Neural progenitor cell (in vitro differentiated cells): ENCODE measurements at places on chromosomes 11 and 22.

GRCh38 chr11:93895106-93895862, 44.9 kb upstream of the VSTM5 start:
- no peaks in the 10 kb centered on the region for H3K27me3 ChIP-seq
- H3K4me1 ChIP-seq: no peaks in the 10 kb centered on the region
- DNase-seq: peak; percentile 84
- H3K27ac ChIP-seq: no peak overlapping the region

DNA sequence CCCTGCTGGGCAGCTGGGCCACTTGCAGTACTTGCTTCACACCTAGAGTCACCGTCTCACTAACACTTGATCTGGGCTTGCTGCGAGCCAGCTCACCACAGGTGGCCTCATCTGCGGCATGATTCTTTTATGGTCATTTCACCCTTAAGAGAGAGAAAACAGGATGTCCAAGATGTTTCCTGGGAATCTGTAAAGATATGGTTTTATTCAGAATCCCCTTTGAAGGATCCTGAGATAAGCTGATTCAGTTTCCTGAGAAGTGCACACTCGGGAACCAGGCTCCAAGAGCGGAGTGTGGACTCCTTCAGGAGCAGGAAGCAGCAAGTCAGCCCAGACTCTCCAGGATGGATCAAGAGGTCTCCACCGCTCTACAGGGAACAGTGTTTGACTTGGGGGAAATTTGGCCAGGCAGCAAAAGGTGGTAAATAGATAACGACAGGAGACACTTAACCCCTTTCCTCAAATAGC, 21.8 kb upstream of the TP53AIP1 start:
- H3K4me3 ChIP-seq: no peak overlapping the region
- H3K27me3 ChIP-seq: no peaks in the 10 kb centered on the region
- H3K36me3 ChIP-seq: no peaks in the 10 kb centered on the region
- H3K27ac ChIP-seq: no peak overlapping the region

DNA sequence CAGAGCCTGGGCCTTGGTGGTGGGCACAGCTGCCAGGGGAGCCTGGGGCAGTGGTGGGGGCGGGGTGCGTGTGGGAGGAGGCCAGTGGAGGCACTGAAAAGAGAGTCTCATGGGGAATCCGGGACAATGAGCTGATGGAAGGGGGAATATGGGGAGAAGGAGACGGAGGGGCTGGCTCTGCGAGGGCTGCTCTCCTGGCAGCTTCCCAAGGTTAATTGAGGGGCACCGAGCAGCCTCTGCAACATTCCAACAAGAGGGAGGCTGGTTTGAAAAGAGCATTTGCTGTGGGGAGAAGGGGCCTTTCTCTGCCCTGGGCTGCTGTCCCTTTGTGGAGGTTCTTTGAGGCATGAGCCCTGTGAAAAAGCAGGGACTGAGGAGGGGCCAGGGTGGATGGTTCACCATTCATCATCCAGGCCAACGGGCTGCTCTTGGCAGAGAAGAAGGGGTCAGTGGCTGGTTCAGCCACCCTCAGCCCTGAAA, 9.4 kb upstream of the IGSF9B start:
- H3K27me3 ChIP-seq: peaks cover 46% of the 10 kb centered on the region
- H3K4me3 ChIP-seq: no peak overlapping the region
- DNase-seq: peak; percentile 37
- no peaks in the 10 kb centered on the region for H3K36me3 ChIP-seq
- no peak overlapping the region for H3K27ac ChIP-seq

DNA sequence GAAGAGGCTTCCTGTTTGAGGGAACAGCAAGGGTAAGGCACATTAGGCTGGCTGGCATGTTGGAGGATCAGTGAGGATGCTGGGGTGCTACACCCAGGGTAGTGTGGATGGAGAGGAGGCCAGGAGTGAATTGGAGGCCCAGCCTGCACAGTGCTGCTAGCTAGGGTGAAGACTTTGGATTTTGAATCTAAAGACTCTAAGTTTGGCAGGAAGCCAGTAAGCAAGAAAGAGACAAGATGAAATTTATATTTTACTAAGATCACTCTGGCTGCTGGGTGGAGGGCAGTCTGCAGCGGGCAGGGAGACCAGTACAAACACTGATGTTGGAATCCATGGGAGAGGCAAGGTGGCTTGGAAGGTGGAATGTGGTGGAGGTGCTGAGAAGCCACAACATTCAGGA, 43.6 kb downstream of the TSPAN18 start:
- H3K4me3 ChIP-seq: no peak overlapping the region
- peaks cover 25% of the 10 kb centered on the region for H3K4me1 ChIP-seq
- H3K27ac ChIP-seq: no peak overlapping the region
- no peak for DNase-seq

- no peaks in the 10 kb centered on the region for H3K36me3 ChIP-seq
- peak; percentile 17 for DNase-seq
- H3K4me3 ChIP-seq: no peak overlapping the region
- peaks cover 21% of the 10 kb centered on the region for H3K4me1 ChIP-seq
- H3K27me3 ChIP-seq: peaks cover 24% of the 10 kb centered on the region
- no peak overlapping the region for H3K27ac ChIP-seq
Measured at GRCh38 chr11:114775875-114776621, 97.7 kb downstream of the NXPE2 start.
